ENCODE measurements at places on chromosomes 5 and 9. TPM values are rescaled to one million over a fixed set of nuclear protein-coding genes. Genes with fewer than 3 reads are reported as not detected.

The SLC2A6 gene
- 1.2 TPM for polyA plus RNA-seq

The MYOZ3 gene
- 0.92 TPM for polyA plus RNA-seq

The PRRX2 gene
- 4.2 TPM for polyA plus RNA-seq

The SPTLC1 gene
- 11.1 TPM for polyA plus RNA-seq

The TUSC1 gene
- 12.0 TPM for polyA plus RNA-seq

The FRRS1L gene
- polyA plus RNA-seq, result 0.23 TPM

The CSF2 gene
- not detected for polyA plus RNA-seq

The TJP2 gene
- polyA plus RNA-seq, result 44.4 TPM

The PRR7 gene
- not detected for polyA plus RNA-seq

The TRPM3 gene
- polyA plus RNA-seq, result not detected

The LCP2 gene
- 5.4 TPM for polyA plus RNA-seq

The GFI1B gene
- 0.92 TPM for polyA plus RNA-seq

- H3K27ac ChIP-seq, result no peak overlapping the region
- no peaks in the 10 kb centered on the region for H3K4me1 ChIP-seq
- no peak overlapping the region for H3K4me3 ChIP-seq
- H3K27me3 ChIP-seq, result no peaks in the 10 kb centered on the region
- no peak for DNase-seq
Measured at GRCh38 chr9:124840300-124840833, 12.9 kb upstream of the WDR38 start.

DNA sequence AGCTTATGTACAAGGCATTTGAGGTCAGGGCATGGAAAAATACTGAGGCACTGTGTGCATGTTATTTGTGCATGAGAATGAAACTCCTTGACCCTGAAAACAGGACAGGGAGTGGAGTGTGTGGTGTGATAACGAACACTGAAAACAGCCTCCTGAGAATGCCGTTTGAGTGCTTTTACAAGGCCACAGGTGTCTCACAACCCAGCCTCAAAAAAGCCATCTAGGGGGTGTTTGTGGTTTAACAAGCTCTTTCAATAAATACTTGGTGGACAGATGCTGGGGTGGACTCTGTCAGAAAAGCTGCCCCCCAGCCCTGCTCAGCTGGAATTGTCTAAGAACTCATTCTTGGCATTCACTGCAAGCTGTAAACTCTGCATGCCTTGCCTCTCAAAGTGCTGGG, 94.0 kb upstream of the SLC25A48 start:
- no peak for DNase-seq
- H3K27ac ChIP-seq, result no peak overlapping the region
- H3K4me3 ChIP-seq, result no peak overlapping the region
- H3K36me3 ChIP-seq, result no peaks in the 10 kb centered on the region
- no peaks in the 10 kb centered on the region for H3K27me3 ChIP-seq

DNA sequence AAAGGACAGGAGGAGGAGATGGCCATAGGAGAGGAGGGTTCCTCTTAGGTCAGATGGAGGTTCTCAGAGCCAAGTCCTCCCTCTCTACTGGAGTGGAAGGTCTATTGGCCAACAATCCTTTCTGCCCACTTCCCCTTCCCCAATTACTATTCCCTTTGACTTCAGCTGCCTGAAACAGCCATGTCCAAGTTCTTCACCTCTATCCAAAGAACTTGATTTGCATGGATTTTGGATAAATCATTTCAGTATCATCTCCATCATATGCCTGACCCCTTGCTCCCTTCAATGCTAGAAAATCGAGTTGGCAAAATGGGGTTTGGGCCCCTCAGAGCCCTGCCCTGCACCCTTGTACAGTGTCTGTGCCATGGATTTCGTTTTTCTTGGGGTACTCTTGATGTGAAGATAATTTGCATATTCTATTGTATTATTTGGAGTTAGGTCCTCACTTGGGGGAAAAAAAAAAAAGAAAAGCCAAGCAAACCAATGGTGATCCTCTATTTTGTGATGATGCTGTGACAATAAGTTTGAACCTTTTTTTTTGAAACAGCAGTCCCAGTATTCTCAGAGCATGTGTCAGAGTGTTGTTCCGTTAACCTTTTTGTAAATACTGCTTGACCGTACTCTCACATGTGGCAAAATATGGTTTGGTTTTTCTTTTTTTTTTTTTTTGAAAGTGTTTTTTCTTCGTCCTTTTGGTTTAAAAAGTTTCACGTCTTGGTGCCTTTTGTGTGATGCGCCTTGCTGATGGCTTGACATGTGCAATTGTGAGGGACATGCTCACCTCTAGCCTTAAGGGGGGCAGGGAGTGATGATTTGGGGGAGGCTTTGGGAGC, 3.1 kb downstream of the EGR1 start:
- no peak for DNase-seq
- peak overlapping the region; percentile 84 for H3K4me3 ChIP-seq
- no peaks in the 10 kb centered on the region for H3K36me3 ChIP-seq
- peaks cover 22% of the 10 kb centered on the region for H3K4me1 ChIP-seq

GRCh38 chr9:6703898-6704639, 53.7 kb upstream of the KDM4C start:
- H3K4me1 ChIP-seq, result no peaks in the 10 kb centered on the region
- H3K36me3 ChIP-seq, result no peaks in the 10 kb centered on the region
- H3K27ac ChIP-seq, result peak overlapping the region; percentile 73
- H3K4me3 ChIP-seq, result peak overlapping the region; percentile 51

DNA sequence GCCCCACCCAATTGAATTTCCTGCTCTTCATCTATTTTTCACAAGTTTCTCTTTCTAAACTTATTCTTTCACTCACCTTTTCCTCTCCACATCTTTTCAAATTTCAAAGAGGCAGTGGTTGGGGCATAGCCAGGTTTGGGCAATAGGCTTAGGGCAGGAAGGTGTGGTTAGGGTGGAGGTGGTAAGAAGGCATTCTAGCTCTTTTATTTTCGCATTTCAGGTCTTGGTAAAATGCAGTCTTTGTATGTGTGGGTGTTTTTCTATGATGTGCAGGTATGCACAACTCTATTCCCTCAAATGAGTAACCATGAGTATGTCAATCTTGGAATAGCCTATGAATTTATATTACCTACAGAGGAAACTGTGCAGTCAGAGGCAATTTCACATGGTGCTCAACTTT, 129.8 kb upstream of the IFNE start:
- H3K4me1 ChIP-seq, result no peaks in the 10 kb centered on the region
- no peak for DNase-seq
- H3K36me3 ChIP-seq, result no peaks in the 10 kb centered on the region
- H3K27me3 ChIP-seq, result no peaks in the 10 kb centered on the region
- H3K27ac ChIP-seq, result no peak overlapping the region

- H3K36me3 ChIP-seq, result no peaks in the 10 kb centered on the region
- H3K4me1 ChIP-seq, result no peaks in the 10 kb centered on the region
- no peak overlapping the region for H3K4me3 ChIP-seq
- H3K27me3 ChIP-seq, result no peaks in the 10 kb centered on the region
- no peak for DNase-seq
Measured at GRCh38 chr5:137345396-137345795, 153.7 kb downstream of the SPOCK1 start.

- no peaks in the 10 kb centered on the region for H3K4me1 ChIP-seq
- H3K36me3 ChIP-seq, result peaks cover under 1% of the 10 kb centered on the region
- no peak for DNase-seq
- no peak overlapping the region for H3K27ac ChIP-seq
- H3K4me3 ChIP-seq, result no peak overlapping the region
Measured at GRCh38 chr5:154309805-154310204, 119.3 kb downstream of the GALNT10 start.

DNA sequence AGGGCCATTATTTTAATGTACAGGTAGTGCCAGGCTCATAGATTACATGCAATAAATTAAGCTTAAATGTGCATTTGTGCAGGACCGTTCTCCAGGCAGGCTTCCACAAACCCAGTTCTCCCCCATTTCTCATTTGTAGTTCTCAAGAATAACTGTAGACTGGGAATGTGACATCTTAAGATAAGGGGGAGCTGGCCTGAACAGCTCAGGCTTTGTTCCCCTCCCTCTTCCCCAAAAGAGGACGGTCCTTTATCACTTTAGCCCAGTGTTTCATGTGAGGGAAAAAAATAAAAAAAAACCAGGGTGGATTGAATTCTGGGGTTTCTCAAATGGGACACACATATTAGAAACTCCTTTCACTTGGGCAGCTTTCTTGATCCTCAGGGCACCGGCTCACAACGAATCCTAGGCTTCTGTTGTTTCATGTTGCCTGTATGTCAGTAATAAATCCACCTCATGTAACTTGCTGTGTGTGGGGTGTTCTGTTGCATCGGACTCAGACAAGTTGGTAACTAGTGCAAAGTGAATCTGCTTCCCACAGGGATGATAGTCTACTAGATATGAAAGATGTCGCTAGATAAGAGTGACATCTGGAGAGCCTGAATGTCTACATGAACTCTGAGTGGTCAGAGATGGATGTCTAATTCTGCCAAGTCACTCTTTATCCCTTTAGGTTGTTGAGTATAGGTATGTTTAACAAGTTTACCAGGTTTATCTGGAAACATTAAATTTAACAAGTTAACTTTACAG, 2030.6 kb upstream of the NUDT12 start:
- no peaks in the 10 kb centered on the region for H3K4me1 ChIP-seq
- H3K27ac ChIP-seq, result no peak overlapping the region
- H3K36me3 ChIP-seq, result no peaks in the 10 kb centered on the region
- no peak for DNase-seq

GRCh38 chr5:74013222-74013621, 387.2 kb downstream of the ARHGEF28 start:
- no peak overlapping the region for H3K27ac ChIP-seq
- no peaks in the 10 kb centered on the region for H3K27me3 ChIP-seq
- no peak overlapping the region for H3K4me3 ChIP-seq
- no peaks in the 10 kb centered on the region for H3K4me1 ChIP-seq

DNA sequence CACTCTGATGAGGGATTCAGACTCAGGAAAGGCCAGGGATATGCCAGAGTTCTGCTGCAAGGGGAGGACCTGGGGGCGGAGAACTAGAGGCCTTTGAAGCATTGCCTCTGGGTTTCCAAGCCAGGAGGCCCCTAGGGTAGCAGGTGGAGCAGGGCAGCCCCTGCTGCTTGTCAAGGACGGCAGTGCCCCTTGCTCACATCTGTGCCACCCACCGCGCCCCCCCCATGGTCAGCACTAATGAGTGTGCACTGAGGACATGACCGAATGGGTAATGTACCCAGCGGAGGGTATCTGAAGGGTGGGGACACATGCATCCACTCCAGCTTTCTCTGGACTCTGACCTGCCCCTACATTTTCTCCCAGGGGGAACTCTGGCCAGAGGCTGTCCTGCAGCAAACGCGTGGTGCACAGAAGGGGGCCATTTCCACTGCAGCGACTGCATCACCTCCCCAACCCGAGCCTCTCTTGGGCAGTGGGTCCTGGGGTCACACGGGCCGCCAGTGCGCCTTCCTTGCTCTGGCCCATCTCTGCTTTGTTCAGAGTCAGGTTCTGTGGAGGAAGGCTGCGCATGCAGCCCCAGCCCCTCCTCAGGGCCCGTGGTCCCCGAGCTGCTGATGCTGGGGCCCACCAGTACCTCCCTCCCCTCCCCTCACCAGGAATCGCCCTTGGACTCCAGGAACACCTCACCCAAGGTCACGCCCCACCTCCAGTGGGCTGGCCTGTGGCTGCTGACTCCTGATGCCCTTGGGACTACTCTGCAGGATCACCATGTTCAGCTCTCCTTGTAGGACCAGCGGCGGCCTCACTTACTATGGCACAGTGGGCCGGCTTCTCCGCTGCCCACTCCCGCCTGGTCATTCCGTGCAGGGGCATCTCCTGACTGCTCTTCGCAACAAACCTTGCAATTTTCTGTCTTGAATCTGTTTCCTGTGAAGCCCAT, 31.2 kb downstream of the STC2 start:
- no peaks in the 10 kb centered on the region for H3K36me3 ChIP-seq
- no peak overlapping the region for H3K4me3 ChIP-seq
- H3K27ac ChIP-seq, result no peak overlapping the region
- H3K27me3 ChIP-seq, result no peaks in the 10 kb centered on the region
- H3K4me1 ChIP-seq, result peaks cover 10% of the 10 kb centered on the region

GRCh38 chr5:58458141-58458742, 1.6 kb downstream of the PLK2 start:
- H3K4me3 ChIP-seq, result peak overlapping the region; percentile 84
- H3K27me3 ChIP-seq, result no peaks in the 10 kb centered on the region
- peak overlapping the region; percentile 92 for H3K27ac ChIP-seq
- no peak for DNase-seq
- H3K36me3 ChIP-seq, result peaks cover 10% of the 10 kb centered on the region

DNA sequence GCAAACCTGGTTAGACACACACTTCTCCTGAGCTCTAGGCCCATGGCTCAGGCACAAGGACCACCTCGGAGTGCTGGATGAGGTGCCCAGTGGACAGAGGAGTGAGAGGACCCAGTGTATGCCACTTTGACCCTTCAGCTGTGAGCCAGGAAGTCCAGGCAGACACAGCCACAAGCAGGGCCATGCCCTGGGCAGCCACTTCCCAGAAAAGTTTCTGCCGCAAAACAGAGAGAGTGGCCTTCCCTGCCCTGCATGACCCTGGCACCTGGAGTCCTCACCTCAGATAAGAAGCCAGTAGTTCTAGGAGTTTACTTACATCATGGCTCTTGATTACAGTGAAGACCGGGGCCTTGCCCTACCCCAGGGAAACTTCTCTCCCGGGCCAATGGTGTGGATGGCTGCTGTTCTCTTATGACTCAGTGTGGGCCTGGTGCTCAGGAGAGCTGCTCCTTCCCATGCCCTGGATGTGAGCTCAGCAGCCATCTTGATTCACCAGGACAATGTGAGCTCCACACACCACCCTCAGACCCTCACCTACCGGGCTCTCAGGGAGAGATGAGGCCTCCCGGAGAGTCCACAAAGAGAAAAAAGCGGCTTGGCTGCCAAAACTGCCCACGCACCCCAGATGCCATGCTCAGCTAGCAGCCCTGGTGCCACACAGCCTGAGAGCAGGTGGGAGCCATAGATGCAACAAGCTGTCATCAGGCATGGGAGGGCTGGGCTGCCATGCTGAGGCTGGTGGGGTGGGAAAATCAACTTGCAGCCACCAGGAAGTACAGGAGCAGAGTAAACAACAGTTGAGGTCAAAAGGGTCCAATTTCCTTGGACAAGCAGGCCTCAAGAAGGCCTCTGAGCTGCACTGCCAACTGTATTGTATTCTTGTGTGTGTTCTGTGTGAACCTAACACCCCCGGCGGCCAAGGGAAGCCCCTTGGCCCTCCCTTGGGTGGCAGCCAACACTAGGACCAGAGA, 11.7 kb upstream of the IRF1 start:
- peak overlapping the region; percentile 18 for H3K27ac ChIP-seq
- DNase-seq, result no peak
- H3K36me3 ChIP-seq, result no peaks in the 10 kb centered on the region

- no peak overlapping the region for H3K4me3 ChIP-seq
- no peaks in the 10 kb centered on the region for H3K36me3 ChIP-seq
- no peaks in the 10 kb centered on the region for H3K27me3 ChIP-seq
- no peak overlapping the region for H3K27ac ChIP-seq
Measured at GRCh38 chr9:85892401-85892800, 48.5 kb upstream of the NAA35 start.

- no peak overlapping the region for H3K27ac ChIP-seq
- DNase-seq, result peak; percentile 43
- H3K27me3 ChIP-seq, result no peaks in the 10 kb centered on the region
Measured at GRCh38 chr5:178525906-178526732, 64.1 kb downstream of the COL23A1 start.

GRCh38 chr5:31048282-31049270, 144.9 kb upstream of the CDH6 start:
- H3K36me3 ChIP-seq, result no peaks in the 10 kb centered on the region
- no peak overlapping the region for H3K4me3 ChIP-seq
- DNase-seq, result no peak
- H3K27ac ChIP-seq, result no peak overlapping the region
- no peaks in the 10 kb centered on the region for H3K4me1 ChIP-seq

Measured in sigmoid colon (tissue), 7 donors.